DND-41 (cell line): ENCODE measurements at places on chromosomes 11 and 22.
A peak's percentile ranks its signal among the peaks of the same experiment; 100 is the strongest.

DNA sequence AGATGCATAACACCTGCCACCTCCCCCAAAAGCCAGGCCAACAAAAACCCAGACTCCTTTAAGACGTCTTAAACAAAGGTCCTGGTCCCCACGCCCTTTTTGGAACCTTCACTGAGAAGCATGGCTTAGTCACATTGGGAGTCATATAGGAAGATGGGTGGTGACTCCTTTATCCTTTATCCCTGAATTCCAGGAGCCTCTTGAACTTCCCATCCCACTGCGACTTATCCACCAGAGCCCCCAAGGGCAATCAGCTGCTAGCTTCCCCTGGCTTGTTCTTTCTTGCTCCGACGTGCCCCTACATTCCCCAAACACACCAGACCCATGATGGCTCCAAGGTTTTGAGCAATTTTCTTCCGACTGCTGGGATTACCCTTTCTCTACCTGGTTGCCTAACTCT is 567.0 kb upstream of the CADM1 start:
- no peak for DNase-seq

- DNase-seq: no peak
These were observed 2.6 kb downstream of the ANKRD13D start for GRCh38 chr11:67291481-67292381.

- DNase-seq: no peak
These were observed 45.2 kb downstream of the SC5D start for GRCh38 chr11:121337740-121338272.

- DNase-seq: peak; percentile 79
These were observed at the start of gene GRAMD4 for GRCh38 chr22:46619830-46620501. GRAMD4 (plus strand) TSS chr22:46620386; CDS start chr22:46626800, 6,414 bp downstream.

DNA sequence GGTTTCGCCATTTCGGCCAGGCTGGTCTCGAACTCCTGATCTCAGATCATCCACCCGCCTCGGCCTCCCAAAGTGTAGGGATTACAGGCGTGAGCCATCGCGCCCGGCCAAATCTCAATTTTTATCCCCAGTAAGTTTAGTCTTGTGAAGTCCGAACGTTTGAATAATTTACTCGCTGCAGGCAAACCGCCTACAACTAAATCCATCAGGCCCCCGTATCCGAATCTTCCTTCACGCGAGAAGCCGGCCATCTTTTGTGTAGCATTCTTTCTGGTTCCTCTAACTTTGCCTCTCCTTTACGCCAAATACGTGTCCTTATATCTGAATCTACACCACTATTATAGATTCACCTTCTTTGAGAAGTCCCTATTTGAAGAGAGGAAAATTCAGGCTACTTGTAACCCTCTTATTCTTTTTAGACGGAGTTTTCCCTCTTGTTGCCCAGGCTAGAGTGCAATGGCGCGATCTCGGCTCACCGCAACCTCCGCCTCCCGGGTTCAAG is 581 bp upstream of the EIF3L start:
- peak; percentile 27 for DNase-seq

DNA sequence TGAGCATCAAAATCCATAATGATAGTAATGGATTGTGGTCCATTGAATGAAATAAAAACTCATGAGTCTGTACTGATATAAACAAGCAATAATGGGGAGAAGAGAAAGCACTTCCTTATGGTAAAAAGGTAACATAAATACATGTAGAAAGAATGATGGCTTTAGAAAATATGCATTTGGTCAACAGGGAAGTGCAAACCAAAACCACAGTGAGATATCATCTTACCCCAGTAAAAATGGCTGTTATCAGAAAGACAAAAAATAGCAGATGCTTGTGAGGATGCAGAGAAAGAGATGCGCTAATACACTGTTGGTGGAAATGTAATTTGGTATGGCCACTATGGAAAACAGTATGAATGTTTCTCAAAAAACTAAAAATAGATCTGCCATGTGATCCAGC is 6.9 kb upstream of the MMP20 start:
- no peak for DNase-seq

DNA sequence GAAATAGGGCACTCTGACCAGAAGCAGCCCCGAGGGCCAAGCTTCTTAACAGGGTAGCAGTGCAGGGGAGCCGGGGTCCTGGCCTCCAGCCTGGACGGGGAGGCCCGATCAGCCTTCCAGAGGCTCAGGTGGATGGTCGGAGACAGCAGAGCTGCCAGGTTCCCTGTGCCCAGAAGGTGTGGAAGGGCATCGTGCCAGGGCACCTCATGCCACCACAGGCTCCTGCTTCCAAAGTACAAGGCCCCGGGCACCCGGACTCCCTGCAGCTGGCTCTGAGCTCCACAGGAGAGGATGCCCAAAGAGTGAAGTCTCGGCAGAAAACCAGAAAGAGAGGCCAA is 14.3 kb downstream of the EHD1 start:
- no peak for DNase-seq

DNA sequence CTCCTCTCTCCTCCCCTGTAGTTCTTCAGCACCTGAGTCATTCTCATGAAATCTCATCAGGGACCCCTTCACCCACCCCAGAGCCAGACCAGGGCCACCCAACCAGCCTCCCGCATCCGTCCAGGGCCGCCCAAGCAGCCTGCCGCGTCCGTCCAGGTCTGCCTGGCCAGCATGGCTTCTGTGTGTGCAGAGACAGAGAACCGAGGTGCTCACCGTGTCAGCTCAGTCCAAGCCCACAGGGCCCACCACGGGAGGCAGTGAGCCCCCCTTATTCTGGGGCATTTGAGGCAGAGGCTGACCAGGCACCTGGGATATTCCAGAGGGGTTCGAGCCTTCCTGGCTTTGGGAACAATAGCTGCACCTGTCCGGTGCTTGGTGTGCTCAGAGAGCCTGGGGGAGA is 1117.3 kb downstream of the BRD1 start:
- no peak for DNase-seq

DNA sequence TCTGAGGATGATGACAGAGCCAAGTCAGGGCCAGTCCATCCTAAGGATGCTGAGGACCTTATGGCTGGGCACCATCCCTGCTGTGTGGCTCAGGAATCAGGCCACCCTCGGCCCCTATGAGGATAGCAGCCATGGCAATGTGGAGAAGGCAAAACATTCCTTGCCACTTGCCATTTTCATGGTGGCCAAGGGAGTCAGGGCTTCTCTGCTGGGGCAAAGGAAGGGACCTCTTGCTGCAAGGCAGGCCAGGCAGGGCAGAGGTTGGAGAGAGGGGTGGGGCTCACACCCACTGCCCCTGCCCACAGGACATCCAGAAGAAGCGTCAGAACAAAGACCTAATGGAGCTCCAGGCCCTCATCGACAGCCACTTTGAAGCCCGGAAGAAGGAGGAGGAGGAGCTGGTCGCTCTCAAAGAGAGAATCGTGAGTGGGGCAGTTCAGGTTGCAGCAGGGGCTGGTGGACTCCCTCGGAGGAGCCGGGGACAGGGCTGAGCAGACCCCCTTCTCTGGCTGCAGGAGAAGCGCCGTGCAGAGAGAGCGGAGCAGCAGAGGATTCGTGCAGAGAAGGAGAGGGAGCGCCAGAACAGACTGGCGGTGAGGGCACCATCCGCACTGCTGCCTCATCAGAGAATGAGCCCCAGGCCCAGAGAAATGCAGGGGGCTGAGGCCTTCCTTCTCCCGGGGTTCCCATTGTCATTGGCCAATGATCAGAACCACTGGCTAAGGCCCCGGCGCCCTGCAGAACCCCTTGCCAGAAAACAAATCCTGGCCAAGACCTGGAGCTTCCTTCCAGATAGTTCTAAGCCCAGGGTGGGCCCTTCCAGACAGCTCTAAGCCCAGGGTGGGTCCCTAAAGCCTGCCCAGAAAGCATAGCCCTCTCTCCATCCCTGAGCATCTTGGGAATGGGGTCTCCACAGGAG is 13.5 kb upstream of the MRPL23 start:
- DNase-seq: no peak

DNA sequence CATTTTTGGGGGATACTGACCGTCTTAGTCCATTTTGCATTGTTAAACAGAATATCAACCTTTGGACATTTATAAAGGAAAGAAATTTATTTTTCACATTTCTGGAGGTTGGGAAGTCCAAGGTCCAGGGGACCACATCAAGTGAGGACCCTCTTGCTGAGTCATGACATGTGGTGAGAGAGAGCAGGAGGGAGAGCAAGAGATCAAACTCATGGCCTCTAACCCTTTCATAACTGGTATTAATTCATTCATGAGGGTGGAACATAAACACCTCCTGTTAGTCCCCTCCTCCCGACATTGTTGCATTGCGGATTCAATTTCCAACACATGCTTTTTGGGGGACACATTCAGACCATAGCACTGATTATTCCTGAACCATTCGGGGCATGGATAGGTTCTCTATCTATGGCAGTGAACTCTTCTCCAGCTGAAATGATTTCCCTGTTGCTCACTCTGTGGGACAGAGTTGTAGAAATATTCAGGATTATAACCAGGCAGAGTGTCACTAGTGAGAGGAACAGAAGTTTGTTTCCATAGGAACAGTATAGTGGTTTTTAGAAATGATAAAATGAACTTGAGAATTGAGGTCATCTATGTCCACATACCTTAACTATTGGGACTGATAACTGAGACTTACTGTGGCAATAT is 88.2 kb upstream of the OR9Q1 start:
- no peak for DNase-seq

GRCh38 chr11:66291706-66292542 is at the start of gene TMEM151A:
TMEM151A (plus strand) TSS chr11:66291894; CDS start chr11:66292014, 120 bp downstream.
- DNase-seq: no peak

- DNase-seq: no peak
These were observed 18.0 kb downstream of the ACRV1 start for GRCh38 chr11:125662689-125663088.

DNA sequence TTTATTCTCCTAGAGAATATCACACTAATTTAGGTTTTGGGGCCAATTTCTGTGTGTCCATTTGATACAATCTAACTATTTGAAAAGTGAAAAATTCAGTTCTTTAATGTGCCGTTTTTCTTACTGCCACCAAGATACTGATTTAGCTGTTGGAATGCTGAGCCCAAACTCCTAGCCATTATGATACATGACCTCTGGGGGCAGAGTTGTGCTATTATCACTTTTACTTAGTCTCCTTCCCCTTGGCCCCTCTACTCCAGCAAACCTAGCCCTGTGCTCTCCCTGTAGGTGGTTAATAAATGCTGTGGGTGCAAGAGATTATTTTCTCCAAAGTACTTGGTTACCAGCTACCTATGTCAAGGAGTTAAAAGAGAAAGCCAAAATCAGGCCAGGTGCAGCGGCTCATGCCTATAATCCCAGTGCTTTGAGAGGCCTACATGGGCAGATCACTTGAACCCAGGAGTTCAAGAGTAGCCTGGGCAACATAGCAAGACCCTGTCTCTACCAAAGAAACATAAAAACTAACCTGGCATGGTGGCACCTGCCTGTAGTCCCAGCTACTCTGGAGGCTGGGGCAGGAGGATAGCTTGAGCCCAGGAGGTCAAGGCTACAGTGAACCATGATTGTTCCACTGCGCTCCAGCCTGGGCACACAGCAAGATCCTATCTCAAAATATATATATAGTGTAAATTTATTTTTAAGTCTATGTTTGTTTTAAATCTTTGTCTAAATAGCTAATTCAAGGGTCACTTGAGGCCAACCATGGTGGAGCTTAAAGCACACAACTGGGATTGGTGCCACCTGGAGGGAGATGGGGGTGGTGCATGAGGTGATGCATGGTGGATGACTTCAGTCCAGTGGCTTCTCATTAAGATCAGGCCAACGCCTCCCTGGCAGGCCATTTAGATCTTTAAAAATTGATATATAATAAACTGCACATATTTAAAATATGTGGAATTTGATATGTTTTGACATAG is 193.2 kb upstream of the PLET1 start:
- DNase-seq: peak; percentile 37

DNA sequence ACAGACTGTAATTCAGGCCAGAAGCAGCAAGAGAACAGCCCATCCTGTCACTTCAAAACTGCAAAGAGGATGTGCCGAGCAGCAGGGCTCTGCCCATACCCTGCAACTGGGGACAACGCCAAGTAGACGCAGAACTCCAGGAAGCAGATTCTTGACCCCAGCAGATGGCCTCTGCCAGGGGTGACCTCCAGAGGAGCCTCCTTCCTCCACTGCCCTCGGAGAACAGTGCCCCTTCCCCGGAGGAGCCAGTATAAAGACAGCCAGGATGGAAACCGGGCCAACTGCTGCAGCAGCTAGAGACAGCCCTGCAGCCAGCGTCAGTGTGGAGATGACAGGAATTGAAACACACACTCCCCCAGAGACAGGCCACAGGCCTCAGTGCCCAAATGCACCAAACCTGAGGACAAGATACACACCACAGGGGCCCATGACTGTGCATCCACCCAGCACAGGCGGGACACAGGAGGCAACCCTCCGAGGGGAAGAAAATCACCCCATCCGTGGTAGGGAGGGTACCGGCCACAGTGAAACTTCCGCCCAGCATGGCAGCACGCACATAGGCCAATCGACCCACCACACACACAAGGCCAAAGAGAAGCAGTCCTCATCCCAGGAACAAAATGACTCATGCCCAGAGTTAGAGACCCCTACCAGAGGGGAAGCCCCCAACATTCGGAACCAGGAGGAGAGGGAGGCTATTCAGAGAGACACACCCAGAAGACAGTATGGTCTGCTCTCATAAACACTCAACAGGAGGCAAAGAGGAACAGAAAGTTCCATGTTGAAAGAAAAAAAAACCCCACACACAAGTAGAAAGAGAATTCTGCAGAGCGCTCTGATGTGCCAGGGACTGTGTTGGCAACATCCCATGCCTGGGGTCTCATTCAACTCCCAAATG is 5.6 kb downstream of the AHNAK start:
- DNase-seq: no peak
